ENCODE measurements at places on chromosomes 7 and 10. TPM values are rescaled to one million over a fixed set of nuclear protein-coding genes. Genes with fewer than 3 reads are reported as not detected.
A peak's percentile ranks its signal among the peaks of the same experiment; 100 is the strongest.

DNA sequence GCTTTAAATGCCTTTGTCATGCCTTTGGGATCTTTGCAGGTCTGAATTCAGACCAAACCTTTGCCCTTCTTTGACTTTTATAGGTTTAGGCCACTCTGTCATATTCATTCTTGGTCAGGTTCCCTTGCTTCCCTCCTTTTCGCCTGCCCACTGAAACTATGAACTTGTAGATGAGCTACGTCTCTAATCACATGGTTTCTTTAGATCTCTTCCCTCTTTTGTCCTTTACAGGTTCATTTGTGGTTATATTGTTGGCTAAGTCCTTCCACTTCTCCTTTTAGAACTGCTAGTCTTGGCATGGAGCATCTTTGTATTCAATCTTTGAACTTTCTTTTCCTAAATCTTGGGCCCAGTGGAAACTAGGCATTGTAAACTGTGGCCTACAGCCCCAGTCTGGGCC, 104.0 kb upstream of the ZEB1 start:
- no peaks in the 10 kb centered on the region for H3K4me1 ChIP-seq
- H3K4me3 ChIP-seq, result no peak overlapping the region
- no peaks in the 10 kb centered on the region for H3K36me3 ChIP-seq

Gene TLX1
- total RNA-seq, result not detected

DNA sequence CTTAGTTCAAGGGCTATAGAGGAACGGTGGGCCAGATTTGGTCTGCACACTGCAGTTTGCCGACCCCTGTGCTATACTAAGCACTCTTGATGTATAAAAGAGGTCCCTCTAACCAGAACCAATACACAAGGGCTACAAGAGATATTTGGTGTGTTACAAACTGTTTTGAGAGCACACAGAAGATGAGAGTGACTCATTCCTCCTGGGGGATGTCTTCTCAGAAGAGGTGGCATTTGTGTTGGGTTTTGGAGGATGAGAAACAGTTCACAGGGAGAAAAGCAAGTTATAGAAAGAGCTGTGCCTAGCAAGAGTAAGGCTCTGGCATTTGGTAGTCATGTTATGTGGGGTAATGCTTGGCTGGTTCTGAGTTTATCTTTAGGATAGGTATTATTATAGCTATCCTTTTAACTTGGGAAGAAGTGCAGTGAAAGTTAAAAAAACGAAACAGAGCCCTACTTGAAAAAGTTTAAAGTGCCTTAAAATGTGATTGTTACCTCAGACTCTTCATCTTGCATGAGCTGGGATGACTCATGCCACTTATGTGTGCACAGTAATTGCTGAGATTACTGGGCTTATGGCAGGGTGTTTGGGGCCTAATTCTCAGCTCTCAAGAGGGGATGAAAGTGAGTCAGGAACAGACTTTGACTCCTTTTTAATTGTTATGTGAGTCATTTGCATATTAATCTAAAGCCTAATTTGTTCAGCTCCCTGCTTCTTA, 160.4 kb downstream of the KIF20B start:
- peaks cover 6% of the 10 kb centered on the region for H3K4me1 ChIP-seq
- H3K4me3 ChIP-seq, result no peak overlapping the region
- no peaks in the 10 kb centered on the region for H3K27me3 ChIP-seq
- no peaks in the 10 kb centered on the region for H3K36me3 ChIP-seq

DNA sequence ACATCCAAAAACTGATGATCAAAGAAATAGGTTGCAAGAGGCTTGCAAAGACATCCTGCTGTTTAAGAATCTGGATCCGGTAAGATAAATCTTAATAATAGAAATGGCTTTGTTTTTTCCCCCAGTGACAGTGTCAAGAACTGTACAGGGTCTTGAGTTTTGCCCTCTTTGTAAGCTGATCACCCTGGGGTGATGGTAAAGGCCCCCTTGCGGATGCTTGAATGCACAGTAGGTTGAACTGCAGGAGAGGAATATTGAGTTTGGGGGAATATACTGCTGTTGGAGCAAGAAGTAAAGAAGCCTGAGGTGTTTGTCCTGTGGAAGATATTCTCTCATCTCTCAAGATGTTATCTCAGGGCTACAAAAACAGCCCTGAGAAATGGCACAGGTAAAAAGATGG, 40.6 kb upstream of the HBP1 start:
- H3K4me1 ChIP-seq, result peaks cover 15% of the 10 kb centered on the region
- H3K4me3 ChIP-seq, result no peak overlapping the region
- H3K27ac ChIP-seq, result no peak overlapping the region
- H3K36me3 ChIP-seq, result no peaks in the 10 kb centered on the region
- no peaks in the 10 kb centered on the region for H3K27me3 ChIP-seq
- no peak for DNase-seq

DNA sequence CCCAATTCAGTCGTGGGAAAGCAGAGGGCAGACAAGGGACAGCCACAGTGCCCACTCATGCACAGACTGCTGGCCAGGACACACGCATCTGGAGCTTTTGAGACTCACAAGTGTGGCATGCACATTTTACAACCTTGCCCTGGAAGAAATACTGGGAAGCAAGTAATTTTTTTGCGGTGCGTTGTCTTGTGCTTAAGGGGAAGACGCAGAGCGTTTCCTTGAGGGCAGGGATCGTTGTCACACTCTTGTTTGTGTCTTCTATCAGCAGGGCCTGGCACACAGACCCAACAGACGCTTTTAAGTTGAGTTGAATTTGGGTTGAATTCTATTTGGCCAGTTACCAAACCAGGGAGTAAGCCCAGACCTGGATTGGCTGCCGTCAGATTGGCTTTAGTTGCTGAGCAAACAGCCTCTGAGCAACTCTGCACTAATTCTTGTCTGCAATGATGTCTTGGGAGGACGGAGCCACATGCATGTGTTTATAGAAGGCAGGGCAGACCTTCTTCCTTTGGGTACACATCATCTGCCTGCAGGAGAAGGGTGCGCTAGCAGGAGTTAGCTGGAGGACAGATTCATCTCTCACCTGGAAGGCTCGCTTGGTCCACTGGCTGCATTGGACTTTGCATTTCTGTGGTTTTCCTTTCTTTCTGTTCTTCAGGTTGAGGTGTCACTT, 38.4 kb downstream of the IL2RA start:
- DNase-seq, result no peak
- no peak overlapping the region for H3K4me3 ChIP-seq
- no peaks in the 10 kb centered on the region for H3K36me3 ChIP-seq

Gene ZNF37A
- total RNA-seq, result 19.0 TPM

Gene ZNF107
- total RNA-seq, result 13.5 TPM

Gene TAS2R41
- not detected for total RNA-seq

GRCh38 chr7:13731643-13732042, 257.8 kb downstream of the ETV1 start:
- no peaks in the 10 kb centered on the region for H3K36me3 ChIP-seq
- no peak overlapping the region for H3K27ac ChIP-seq
- H3K4me3 ChIP-seq, result no peak overlapping the region
- H3K4me1 ChIP-seq, result no peaks in the 10 kb centered on the region
- H3K27me3 ChIP-seq, result no peaks in the 10 kb centered on the region

DNA sequence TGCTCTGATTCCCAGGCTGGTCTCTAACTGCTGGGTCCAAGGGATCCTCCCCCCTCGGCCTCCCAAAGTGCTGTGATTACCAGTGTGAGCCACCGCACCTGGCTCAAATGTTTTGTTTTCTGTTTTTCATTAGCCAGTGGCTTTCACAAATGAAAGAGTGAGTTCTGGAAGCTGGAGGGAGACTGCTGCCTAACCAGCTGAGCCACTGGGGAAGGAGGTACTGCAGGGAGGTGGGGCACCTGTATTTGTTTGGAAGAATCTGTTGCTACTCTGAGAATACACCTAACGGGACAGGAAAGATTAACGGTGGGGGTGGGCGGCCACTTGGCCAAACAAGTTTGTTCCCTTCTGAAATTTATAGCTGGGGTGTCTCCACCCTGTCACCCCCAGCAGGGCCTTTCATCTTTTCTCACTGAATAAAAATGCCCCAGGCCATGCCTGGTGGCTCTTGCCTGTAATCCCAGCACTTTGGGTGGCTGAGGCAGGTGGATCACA, 4.7 kb downstream of the STOX1 start:
- H3K36me3 ChIP-seq, result no peaks in the 10 kb centered on the region
- no peak overlapping the region for H3K27ac ChIP-seq

GRCh38 chr7:3404501-3404900, 103.4 kb downstream of the SDK1 start:
- no peaks in the 10 kb centered on the region for H3K4me1 ChIP-seq
- H3K36me3 ChIP-seq, result no peaks in the 10 kb centered on the region
- no peaks in the 10 kb centered on the region for H3K27me3 ChIP-seq
- no peak overlapping the region for H3K4me3 ChIP-seq
- H3K27ac ChIP-seq, result no peak overlapping the region
- DNase-seq, result no peak

Gene SUMF2
- total RNA-seq, result 140 TPM

DNA sequence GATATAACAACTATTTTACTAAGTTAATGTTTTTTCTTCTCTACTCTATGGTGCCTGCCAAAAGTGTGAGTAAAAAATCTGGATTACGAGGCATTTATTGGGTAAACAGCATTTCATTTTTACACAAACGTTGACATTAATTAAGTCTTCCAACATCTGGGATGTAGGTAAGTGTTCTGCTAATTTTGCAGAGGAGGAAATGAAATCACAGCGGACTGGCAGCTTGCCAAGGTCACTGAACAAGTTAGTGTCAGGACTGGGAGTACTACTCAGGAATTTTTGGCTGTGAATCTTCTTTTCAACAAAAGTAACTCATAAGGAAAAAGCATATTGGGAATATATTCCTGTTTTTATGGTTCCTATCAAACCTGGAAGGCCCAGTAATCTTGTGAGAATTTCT, 612.1 kb upstream of the FZD8 start:
- no peak for DNase-seq
- H3K4me3 ChIP-seq, result no peak overlapping the region
- H3K36me3 ChIP-seq, result no peaks in the 10 kb centered on the region
- no peak overlapping the region for H3K27ac ChIP-seq

- no peaks in the 10 kb centered on the region for H3K27me3 ChIP-seq
- no peaks in the 10 kb centered on the region for H3K36me3 ChIP-seq
- no peak overlapping the region for H3K27ac ChIP-seq
- no peaks in the 10 kb centered on the region for H3K4me1 ChIP-seq
- no peak overlapping the region for H3K4me3 ChIP-seq
Measured at GRCh38 chr7:65295409-65295808, 78.2 kb upstream of the ZNF92 start.

Gene ERVW-1
- total RNA-seq, result not detected

DNA sequence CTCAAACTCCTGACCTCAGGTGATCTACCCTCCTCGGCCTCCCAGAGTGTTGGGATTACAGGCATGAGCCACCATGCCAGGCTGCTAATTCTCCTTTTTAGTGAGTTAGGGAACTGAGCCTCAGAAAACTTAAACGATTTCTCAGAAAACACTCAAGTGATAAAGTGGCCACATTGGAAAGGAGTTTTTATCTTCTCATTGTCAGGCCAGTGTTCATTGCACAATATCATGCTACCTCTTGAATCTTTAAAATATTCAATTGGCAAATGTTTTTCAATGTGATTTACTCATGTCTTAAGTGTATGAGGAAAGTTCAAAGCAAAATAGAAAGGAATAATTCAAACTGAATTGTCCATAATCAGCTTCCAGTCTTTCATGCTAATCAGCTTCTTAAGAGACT, 80.7 kb downstream of the ITGB8 start:
- no peak overlapping the region for H3K4me3 ChIP-seq
- DNase-seq, result no peak
- H3K27ac ChIP-seq, result no peak overlapping the region
- H3K27me3 ChIP-seq, result no peaks in the 10 kb centered on the region
- no peaks in the 10 kb centered on the region for H3K4me1 ChIP-seq

DNA sequence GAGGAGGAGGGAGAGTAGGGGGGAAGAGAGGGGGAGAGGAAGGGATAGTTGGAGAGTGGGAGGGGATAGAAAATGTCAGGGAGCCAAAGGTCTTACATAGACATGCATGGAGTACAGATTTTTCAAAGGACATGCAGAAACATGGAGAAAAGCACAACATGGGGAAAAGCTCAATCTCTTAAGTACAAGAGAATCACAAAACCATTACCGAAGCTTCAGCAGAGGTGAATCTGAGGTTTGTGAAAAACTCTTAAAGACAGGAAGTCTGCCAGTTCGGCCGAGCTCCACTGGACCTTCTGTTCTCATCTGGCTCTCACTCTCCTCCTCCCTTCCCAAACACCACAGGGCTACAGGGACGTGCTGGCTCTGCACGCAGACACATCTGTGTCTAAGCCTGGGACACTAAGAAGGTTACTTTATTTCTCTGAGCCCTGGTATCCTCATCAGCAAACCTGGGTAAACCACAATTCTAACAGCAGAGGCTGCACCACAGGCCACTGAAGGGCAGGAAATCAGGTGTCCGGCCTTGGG, 133.9 kb downstream of the COBL start:
- H3K27me3 ChIP-seq, result no peaks in the 10 kb centered on the region
- H3K27ac ChIP-seq, result no peak overlapping the region
- no peaks in the 10 kb centered on the region for H3K4me1 ChIP-seq

Gene DNAJC12
- 12.7 TPM for total RNA-seq

GRCh38 chr7:108136191-108136688, 6.1 kb upstream of the LAMB4 start:
- DNase-seq, result no peak
- H3K36me3 ChIP-seq, result no peaks in the 10 kb centered on the region
- H3K27ac ChIP-seq, result no peak overlapping the region

- H3K4me3 ChIP-seq, result peak overlapping the region; percentile 29
- H3K36me3 ChIP-seq, result no peaks in the 10 kb centered on the region
- no peaks in the 10 kb centered on the region for H3K27me3 ChIP-seq
- no peak overlapping the region for H3K27ac ChIP-seq
- DNase-seq, result no peak
- H3K4me1 ChIP-seq, result no peaks in the 10 kb centered on the region
Measured at GRCh38 chr7:26664735-26665416, 199.5 kb downstream of the SKAP2 start.

DNA sequence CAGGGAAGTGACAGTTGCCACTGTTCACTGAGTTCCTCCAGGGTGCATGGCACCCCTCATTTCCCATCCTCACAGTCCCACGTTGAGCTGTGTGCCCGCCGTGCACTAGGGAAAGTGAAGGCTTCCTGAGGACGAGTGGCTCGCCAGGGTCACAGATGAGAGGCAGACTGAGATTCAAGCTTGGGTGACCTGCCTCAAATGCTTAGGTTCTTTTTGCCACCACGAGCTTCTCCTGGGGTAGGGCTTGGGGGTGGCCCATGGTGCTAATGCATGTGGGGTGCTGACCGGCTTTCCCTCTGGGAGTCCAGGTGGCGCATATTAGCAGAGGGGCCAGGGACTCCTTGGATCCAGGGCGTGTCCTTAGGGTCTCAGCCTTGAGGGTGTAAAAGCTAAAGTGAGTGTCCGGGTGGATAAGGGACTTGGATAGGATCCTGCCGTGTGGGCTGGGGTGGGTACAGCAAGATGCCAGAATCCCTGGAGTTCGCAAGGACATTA, 1.9 kb downstream of the CALHM2 start:
- H3K27ac ChIP-seq, result no peak overlapping the region
- H3K36me3 ChIP-seq, result peaks cover 11% of the 10 kb centered on the region
- H3K27me3 ChIP-seq, result no peaks in the 10 kb centered on the region
- H3K4me3 ChIP-seq, result peak overlapping the region; percentile 78
- H3K4me1 ChIP-seq, result peaks cover 30% of the 10 kb centered on the region

GRCh38 chr7:12583176-12583575, 12.7 kb downstream of the SCIN start:
- DNase-seq, result no peak
- H3K4me1 ChIP-seq, result no peaks in the 10 kb centered on the region
- no peak overlapping the region for H3K27ac ChIP-seq
- H3K4me3 ChIP-seq, result no peak overlapping the region
- peaks cover 3% of the 10 kb centered on the region for H3K27me3 ChIP-seq

- peaks cover 39% of the 10 kb centered on the region for H3K27me3 ChIP-seq
- H3K4me1 ChIP-seq, result peaks cover 10% of the 10 kb centered on the region
- no peak for DNase-seq
- H3K36me3 ChIP-seq, result no peaks in the 10 kb centered on the region
- H3K27ac ChIP-seq, result no peak overlapping the region
Measured at GRCh38 chr7:132577206-132578049, 1.2 kb upstream of the PLXNA4 start.

Gene TUBAL3
- not detected for total RNA-seq

Data from CD8-positive, alpha-beta memory T cell (primary cell).